ENCODE measurements at places on chromosomes 3 and 15.

DNA sequence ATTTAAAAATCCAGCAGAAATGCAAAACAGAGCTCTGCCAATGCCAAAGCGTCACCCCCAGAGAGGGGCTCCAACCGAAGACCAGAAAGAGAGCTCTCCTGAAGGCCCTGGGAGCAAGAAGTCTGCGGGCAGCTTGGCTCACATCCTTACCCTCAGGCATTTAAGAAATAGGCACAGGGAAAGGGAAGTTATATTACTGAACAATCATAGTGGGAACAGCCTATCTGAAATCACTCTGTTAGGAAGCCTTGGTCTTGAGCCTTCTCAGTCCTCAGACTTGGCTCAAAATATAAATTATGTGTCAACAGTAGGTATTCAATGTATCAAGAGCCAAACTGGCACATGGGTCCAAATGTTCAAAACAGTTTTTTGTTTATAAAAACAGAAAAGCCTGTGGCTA is 10.3 kb upstream of the PPARG start:
- DNase-seq: no peak

DNA sequence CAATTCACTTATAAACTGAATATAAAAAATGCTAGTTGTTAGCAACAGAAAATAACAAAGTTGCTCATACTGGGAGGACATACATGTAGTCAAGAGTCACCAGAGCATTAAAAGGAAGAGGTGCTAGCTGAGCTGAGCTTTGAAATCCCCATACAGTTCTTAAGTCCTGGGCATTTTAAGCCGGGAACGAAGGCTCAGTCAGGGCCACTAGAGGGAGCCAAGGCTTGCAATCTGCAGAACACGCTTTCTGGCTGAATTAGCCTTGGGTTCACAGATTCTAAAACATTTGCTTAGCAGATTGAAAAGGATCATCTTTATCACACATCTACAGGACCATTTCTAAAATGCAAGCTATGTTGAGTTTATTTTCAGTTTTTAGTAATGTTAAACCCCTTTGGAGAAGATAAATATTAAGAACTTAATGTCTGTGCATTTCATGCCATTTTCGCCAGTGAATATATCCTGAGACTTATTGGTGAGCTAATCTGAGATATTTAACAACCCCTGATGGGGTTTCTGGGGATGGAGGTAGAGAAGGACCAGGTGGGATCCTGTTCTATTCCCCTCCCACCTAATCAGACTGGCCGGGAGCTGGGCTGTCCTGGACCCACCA is 26.3 kb upstream of the MNS1 start:
- peak; percentile 40 for DNase-seq

DNA sequence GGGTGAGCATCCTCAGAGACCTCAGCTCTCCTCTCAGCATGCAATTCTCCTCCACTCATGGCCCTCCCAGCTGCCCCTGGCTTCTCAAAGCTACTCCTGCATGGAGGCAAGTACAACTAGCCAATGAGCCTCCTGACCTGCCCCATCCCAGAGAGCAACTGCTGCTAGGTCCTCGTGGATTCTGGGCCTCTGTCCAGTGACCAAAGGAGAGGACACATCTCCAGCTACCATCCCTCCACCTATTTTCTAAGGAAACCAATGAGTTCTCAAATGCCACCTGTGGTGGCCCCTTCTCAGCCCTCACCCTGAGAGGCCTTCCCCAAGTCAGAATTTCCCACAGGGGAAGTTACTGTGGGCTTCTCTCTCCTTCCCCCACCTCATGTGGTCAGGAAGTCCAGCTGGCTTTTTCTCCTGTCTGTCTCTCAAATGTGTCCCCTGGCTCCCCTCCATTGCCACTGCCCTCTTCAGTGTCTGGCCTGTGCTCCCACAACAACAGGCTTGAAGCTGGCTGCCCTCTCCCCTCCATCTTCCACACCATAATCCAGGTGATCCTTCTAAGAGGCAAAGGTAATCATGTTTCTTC is 43.0 kb downstream of the LIPC start:
- DNase-seq: no peak

GRCh38 chr15:88491158-88491557 is 23.6 kb downstream of the MRPS11 start:
- no peak for DNase-seq

- DNase-seq: no peak
Measured at GRCh38 chr15:25695875-25696760, 167.0 kb downstream of the ATP10A start.

DNA sequence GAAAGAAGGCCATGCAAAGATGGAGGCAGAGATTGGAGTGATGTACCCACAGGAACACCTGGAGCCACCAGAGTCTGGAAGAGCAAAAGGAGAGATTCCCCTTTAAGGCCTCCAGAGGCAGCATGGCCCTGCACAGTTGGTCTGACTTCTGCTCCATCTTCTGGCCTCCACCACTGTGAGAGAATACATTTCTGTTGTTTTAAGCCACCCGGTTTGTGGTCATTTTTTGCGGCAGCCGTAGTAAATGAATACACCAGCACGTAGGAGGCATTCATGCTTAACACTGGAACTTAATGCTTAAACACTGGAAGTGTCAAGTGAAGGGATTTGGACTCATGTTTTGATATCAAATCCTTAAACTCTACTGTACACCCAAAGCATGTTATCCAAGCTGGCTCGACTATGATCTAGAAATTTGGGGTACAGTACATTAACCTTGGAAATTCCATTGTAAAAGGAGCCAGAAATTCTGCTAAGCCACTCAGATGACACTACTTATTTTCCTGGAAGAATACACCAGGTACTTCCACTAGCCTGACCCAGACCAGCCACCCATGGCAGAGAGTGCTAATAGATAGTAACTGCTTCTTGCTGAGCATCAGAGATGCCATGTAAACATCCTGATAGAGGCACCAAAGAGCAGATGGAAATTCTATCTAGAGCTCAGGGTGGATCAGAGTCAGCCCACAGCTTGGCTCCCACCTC is 190.9 kb downstream of the ADAMTS9 start:
- no peak for DNase-seq

- DNase-seq: no peak
Measured at GRCh38 chr3:184742676-184743135, 30.8 kb upstream of the MAGEF1 start.

DNA sequence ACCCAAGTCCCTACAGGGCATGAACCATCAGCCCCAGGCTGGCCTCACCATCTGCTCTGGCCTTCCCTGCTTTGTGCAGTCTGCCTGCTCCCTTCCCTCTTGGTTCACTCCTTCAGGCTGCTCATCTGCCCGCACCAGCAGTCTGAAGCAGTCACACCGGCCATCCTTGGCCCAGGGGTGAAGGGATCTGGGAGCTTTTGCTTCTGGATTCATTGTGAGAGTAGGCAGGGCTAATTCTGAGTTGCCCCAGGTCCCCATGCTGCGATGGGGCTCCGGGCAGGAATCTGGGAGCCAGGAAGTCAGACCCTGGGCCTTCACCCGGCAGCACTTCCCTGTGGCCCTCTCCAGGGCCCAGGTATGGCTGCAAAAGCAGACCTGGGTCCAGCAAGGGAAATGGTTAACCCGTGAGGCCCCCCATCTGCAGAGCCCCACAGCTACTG is 99.7 kb downstream of the VGLL4 start:
- DNase-seq: no peak

GRCh38 chr15:74977599-74977998 is 17.8 kb upstream of the SCAMP5 start:
- DNase-seq: no peak

- DNase-seq: no peak
Measured at GRCh38 chr3:129520960-129521359, 7.5 kb upstream of the RHO start.

GRCh38 chr3:38984110-38984509 is 67.6 kb downstream of the SCN11A start:
- DNase-seq: no peak

- no peak for DNase-seq
Measured at GRCh38 chr3:112633191-112633590, 7.8 kb downstream of the CCDC80 start.

GRCh38 chr3:195556390-195556789 is 13.3 kb upstream of the PPP1R2 start:
- DNase-seq: no peak

- no peak for DNase-seq
Measured at GRCh38 chr3:78844307-78844706, 923.5 kb downstream of the ROBO1 start.

DNA sequence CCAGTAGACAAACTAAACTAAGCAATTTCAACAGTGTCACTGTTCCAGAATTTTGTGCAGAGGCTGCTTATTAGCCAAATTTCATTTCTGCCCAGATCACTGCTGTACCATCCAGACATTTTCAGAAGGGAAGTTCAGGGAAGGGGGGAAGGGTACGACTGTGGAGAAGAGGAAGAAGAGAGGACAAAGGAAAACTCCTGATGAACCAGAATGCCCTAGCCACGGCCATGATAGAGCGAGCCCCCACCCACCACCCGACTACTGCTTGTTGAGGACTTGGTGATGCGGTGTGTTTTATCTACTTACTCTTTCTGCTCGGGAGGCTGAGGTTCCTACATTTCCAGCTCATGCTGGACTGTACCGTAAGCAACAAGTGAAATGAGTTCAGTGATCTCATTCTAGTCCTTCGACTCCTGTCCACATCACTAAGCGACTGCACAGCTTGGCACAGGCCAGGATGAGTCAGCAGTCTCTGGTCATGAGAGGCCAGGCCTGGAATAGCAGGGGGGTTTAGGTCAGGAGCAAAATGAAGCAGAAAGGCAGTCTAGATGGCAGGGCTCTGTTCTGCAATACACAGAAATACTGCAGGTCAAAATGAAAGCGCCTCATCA is 330.8 kb downstream of the TIGIT start:
- DNase-seq: no peak

GRCh38 chr3:73739791-73740453 is 115.2 kb upstream of the PDZRN3 start:
- no peak for DNase-seq

- DNase-seq: no peak
Measured at GRCh38 chr15:51390966-51391422, 49.5 kb downstream of the GLDN start.

GRCh38 chr15:62920682-62921502 is 121.7 kb upstream of the TPM1 start:
- DNase-seq: no peak

DNA sequence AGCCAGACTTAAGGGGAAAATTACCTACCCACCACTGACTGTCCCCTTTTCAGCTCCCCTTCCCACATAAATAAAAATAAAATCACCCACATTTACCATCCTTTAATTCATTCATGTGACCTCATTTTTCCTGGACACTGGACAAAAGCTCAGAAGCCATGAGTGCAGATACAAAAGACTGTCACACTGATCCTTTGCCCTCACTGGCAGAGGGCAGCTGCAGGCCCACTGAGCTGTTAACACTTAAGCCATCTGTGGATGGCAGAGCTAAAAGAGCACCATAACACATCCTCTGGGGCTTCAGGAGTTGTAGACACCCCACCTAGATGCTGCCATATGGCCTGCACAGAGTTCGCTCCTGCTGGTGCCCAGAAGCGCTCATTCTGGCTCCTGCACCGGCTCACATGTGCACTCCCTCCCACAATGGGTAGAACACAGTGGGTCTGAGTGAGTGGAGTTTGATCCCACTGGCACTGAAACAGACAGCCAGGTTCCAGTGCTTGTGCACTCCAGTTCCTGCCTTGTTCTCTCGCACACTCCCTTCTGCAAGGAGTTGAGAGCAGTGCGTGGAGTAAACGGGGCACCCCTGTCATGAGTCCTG is 38.8 kb downstream of the EDC3 start:
- DNase-seq: no peak

DNA sequence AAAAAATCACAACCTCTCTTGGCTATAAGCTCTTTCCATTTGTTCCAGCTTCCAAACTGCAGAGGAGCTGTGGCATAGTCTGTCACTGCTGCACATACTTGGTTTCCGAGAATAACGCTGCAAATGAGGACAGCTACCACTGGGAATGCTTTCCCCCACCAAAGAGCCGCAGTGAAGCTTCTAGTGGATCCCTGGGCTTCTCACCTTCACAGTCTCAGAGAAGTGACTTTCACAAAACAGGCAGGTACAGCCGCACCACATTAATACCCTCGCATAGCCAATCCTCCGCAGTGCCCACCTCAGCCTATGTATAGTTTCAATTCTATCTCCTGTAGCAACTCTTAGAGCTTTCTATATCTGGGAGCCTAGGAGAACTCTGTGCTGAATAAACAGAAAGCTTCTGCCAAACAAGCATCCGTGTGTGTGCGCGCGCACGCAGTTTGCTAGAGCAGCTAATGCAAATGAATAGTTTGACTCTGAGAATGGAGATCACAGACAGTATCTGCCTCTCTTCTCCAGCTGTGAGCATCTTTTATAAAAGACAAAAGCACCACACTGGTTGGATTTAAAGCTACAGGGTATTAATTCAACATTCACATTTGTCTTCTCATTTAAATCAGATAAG is 81.9 kb upstream of the PLXND1 start:
- DNase-seq: no peak

- DNase-seq: no peak
Measured at GRCh38 chr3:29348316-29348715, 67.4 kb downstream of the RBMS3 start.

DNA sequence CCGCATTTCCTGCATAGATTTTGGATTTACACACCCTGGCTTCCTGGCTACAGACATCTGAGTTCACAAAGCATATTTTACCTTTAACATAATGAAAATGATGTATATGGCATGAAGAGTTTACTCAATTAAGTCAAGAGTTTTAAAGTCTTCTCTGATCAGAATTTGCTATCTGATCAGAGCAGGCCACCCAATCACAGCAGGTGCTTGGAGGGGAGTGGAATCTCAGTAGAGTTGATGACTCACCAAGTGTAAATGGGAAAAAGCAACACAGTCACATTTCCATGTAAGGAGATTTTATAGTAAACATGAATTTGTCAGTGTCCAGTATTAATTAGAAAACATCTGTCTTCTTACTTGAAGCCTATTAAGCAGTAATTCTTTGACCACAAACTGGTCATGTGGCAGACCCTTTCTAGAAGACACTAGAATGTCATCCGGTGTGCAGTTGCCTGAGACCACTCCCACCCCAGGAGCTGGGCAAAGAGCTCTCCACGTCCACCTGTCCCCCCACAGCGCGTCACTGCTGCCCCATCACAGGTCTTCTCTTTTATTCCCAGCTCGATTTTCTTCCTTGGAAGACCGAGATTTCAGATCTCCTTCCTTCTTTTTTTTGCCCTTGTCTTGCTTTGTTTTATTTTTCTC is 10.8 kb downstream of the MESD start:
- no peak for DNase-seq

DNA sequence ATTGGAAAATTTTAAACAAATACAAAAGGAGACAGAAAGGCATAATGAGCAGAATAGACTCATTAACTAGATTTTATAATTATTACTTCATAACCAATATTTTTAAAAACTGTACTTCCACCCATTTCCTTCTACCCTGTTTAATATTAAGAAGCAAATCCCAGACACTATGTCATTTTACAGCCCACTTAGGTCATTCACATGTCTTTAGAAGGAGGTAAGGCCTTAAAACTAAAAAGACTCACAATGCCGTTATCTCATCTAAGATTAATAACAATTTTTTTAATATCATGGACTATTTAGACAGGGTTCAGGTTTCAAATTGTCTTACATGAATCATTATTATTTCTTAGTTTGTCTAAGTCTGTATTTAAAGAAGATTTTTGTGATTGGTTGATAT is 217.2 kb downstream of the NFKBIZ start:
- no peak for DNase-seq

GRCh38 chr3:43729707-43730414 is 39.1 kb downstream of the ABHD5 start:
- DNase-seq: no peak

GRCh38 chr3:7700977-7701376 is 800.6 kb upstream of the LMCD1 start:
- DNase-seq: no peak
